Activated naive CD8-positive, alpha-beta T cell treated with anti-CD3 and anti-CD28 coated beads, Interleukin-2, amount 50 U/mL, for 16 hours (primary cell): ENCODE measurements at places on chromosomes 3 and 15.

DNA sequence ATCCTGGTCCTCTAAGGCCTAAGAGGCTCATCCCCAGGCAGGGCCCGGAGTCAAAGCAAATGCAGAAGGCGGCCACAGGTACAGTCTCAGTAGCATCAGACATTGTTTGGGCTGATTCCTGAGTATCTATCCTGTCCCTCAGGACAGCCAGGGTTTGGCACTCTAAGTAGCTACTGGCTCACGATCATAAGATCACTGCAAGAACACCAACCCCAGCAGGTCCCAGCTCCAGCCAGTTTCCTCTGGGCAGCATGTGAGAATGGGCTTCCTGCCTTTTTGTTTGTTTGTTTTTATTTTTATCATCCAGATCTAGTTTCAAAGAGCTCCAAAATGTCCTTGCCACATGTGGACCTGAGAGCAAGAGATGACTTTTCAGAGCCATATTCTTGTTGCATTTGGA, 32.7 kb downstream of the LRRFIP2 start:
- DNase-seq = no peak

GRCh38 chr3:111604119-111604518, 9.0 kb upstream of the ZBED2 start:
- no peak for DNase-seq

GRCh38 chr3:172938788-172939187, 188.3 kb downstream of the ECT2 start:
- DNase-seq = no peak

DNA sequence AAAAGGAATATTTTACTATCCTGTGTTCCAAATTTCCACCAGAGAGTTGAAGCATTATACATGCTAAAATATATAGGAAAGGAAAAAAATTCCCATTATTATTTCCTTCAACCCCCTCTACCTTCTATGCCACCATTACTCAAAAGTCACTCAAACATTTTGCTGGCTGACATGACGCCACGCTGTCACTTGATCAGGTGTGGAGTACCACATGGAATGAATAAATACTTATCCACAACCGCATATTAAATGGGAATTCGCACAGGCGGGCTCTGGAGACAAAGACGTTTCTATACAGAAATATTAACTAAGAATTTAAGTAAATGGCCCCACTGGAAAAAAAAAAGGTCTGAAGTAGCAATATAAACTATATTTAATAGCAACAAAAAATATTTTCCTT, 266.4 kb downstream of the FOXP1 start:
- DNase-seq = no peak

GRCh38 chr3:99646107-99646435, 7.7 kb downstream of the COL8A1 start:
- no peak for DNase-seq

DNA sequence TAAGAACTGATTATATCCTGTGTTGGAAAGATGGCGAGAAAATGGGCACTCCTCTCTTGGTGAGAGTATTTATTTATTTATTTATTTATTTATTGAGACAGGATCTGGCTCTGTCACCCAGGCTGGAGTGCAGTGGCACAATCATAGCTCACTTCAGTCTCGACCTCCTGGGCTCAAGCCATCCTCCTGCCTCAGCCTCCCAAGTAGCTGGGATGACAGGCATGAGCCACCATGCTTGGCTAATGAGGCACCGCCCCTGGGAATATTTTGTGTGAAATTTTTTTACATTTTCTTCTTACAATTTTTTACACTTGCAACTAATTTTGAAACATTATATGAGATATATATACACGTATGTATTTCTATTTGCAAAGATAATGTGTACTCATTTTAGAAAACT, 150.5 kb upstream of the PRR20G start:
- no peak for DNase-seq

GRCh38 chr3:174333640-174334039, 525.5 kb upstream of the NAALADL2 start:
- DNase-seq = no peak

- DNase-seq = no peak
These were observed 1.4 kb downstream of the ISLR start for GRCh38 chr15:74174958-74175253.

DNA sequence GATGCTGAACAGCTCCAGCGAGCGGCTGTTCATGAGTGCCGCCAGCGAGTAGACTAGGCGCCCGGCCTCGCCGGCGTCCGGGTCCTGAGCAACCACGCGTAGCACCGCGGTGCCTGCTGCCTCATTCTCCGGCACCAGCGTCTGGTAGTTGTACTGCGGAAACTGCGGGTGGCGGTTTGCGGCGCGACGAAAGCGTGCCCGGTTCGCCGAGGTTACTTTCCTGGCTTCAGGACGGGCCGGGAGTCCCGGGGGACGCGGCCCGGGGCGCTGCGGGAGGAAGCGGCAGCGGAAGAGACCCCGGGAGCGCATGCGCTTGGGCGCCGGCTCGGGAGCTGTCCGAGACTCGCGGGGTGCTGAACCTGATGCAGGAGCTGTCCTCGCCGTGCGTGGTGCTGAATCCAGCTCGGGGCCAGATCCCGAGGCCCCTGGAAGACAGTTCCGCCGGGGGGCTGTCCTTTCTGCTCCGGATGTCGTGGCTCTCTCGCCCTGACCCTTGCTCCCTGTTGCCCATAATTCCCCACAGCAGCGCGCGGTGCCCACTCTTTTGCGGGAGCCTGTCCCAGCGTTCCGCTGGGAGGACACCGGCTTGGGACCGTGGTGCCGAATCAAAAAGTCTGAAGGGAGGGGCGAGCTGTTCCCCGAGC, 1.1 kb downstream of the CELSR3 start:
- DNase-seq = peak; percentile 40

GRCh38 chr15:100947760-100948429, 28.7 kb downstream of the LRRK1 start:
- no peak for DNase-seq

DNA sequence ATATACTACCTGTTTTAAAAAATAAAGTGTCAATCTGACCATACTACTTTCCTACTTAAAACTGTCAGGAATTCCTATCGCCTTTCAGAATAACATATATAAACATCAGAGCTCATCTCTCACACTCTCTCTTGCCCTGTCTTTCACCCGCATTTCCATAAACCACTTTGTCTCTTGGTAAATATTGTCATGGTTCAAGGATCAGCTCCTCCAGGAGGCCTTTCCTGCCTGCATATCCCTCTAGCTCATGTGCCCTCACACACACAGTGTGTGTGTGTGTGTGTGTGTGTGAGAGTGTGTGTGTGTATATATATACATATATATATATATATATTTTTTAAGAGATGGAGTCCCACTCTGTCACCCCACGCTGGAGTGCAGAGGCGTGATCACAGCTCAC, 6.7 kb downstream of the SUMF1 start:
- no peak for DNase-seq

DNA sequence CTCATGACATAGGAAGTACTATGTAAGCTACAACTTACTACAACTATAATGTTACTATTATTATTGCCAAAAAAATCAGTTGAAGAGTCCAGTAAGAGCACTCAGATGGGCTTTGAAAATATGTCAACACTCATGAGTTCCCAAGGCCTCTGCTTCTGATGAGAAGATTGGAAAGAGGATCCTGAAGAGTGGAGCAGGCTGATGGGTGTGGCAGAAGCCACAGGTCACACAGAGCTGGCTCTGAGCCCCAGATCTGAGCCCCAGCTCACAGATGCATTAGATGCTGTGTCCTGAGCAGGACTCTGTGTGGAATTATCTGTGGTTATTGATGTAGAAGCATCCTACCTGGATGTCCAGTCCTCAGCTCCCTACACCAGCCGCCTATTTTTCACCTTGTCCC, 65.6 kb downstream of the SPSB4 start:
- DNase-seq = no peak

GRCh38 chr15:73684581-73685455, 635 bp downstream of the CD276 start:
- no peak for DNase-seq

DNA sequence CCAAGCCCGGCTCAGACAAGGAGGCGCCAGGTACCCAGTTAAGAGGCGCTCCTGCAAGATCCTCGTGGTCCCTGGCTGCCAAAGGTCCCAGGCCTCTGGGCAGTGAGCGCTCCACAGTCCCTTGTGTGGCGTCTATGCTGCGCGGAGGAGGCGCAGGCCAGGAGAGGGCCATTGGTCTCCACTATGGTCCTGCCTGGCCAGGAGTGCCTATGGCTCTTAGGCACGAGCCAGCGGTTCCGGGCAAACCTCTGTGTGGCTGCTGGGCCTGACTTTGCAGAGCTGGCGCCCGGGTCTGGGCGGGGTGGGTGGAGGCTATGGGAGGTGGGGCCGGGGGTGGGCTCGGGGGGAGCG, 660 bp upstream of the ADAMTSL3 start:
- no peak for DNase-seq

- no peak for DNase-seq
These were observed 81.2 kb downstream of the FBXL22 start for GRCh38 chr15:63678393-63678792.

DNA sequence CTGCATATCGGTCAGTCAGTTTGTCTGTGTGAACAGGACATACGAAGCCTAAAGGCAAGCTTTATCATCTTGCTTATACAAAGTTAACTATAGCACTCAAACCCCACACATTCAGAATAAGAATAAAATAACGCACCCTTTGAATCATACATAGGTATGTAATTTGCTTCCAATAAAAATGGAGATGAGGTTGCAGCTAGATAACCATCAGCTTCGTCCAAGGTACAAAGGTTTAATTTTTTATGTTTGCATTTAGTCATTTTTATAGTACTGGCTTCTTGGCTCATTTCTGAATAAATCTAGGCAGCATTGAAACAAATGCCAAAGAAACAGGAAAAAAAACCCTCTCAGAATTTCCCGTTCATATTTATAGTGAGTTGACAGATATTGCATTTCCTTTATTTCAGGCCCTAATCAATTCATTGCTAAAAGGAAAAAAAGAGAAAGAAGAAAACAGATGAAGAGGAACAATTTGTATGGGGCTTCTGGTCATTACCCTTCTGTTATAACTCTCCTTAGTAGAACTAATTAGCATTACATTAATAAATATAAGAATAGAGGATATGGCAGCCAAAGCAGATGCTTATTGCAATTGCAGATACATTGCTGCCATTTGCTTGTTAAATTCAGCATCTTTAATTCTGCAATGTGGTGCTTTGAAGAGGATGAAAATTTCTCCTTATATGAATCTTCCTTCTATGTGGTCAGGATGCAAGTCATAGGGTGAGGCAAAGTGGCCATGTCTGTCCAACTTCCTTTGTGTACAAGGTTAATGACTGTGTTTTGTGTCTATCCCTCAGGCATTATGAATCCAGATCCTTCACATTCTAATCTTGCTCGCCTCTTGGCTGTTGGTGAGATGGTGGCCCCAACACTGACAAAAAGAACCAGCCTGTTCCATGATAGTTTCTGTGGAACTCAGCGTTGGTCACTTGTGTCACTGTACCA, 550.0 kb downstream of the AGBL1 start:
- no peak for DNase-seq

GRCh38 chr3:67647390-67647878, 7.0 kb downstream of the SUCLG2 start:
- no peak for DNase-seq

GRCh38 chr3:161020256-161020655, 84.9 kb downstream of the B3GALNT1 start:
- no peak for DNase-seq

DNA sequence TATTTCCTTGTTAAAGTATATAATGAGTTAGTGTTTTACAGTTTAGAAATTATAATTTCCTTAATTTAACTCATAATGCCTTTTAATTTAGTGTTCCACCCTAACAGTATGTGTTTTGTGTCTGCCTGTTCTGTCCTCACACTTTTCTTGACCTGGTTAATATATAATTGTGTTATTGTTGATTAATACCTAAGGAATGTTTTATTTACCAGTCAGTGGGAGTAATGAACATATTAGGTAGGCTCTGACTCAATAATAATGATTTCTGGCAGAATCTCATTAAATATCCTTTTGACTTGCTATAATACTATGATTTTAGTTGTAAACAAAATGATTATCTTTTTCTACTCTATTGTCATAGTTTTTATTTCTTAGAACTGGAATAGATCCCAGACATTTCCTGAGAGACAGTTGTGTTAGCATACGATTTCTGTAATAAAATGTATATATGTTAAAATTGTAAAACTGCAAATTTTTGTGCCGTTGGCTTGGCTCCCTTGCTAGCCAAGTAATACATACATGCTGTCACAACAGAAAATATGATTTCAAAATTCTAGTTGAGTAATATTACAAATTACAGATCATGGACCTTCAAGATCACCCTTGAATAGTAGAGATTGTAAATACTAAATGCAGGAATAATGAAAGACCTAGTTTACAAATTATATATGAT, 51.9 kb downstream of the RASA2 start:
- no peak for DNase-seq

- no peak for DNase-seq
These were observed 254.1 kb upstream of the ZNF717 start for GRCh38 chr3:76039431-76039830.

DNA sequence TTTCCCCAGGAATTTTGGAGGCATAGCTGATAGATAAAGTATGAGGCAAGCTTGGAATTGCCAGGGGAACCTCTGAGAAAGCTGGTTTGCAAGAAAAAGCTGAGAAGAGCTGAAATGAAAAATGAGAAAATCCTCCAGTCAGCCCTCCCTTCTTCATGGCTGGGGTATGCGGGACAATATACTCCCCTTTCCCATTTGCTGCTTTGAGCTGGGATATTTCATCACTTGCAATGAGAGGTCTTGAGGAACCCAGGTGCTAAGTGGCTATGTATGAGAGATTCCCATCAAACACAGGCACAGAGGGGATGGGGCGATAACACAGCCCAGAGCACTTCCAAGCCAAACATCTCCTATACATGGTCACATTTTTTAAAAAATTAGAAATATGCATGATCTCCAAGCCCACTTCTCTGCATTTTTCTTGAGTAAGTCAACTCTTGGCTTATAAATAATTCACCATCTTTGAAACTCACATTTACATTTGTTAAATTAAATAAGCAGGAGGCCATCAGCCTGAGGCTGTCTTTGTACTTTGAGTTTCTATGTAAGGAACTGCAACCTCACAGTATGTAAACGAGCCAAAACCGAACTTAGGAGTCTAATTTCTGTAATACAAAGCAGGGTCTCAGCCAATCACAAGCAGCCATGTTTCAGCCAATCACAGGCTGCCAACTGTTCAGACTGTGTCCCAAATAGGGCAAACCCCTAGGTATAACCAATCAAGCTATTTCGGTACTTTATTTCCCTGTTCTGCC, 983.6 kb upstream of the NR2F2 start:
- no peak for DNase-seq

- DNase-seq = no peak
These were observed 125.8 kb downstream of the ECT2 start for GRCh38 chr3:172876297-172876696.

- DNase-seq = no peak
These were observed 431.7 kb upstream of the NR2F2 start for GRCh38 chr15:95898761-95899160.

GRCh38 chr15:31516440-31516839, 189.8 kb downstream of the KLF13 start:
- DNase-seq = no peak

GRCh38 chr3:186849374-186849975, 7.0 kb downstream of the ADIPOQ start:
- no peak for DNase-seq

DNA sequence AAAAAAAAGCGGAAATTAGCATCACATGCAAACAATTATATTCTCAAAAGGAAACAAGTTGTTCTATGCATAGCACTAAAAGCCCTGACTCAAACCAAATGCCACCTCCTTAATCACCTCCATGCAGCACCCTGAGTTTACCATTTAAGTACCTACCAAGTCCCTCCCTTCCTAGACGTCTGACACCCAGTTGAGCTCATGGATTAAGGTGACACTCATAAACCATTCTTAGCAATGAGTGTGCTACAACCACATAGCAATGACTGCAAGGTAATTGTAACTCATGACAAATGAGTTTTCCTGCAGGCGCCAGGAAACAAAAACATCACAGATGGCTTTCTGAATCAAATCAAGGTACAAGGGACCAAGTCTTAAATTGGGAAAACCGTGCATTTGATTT, 32.0 kb downstream of the WWTR1 start:
- DNase-seq = no peak
